ENCODE measurements at places on chromosomes 11 and 22. TPM values are rescaled to one million over a fixed set of nuclear protein-coding genes. Genes with fewer than 3 reads are reported as not detected.

DNA sequence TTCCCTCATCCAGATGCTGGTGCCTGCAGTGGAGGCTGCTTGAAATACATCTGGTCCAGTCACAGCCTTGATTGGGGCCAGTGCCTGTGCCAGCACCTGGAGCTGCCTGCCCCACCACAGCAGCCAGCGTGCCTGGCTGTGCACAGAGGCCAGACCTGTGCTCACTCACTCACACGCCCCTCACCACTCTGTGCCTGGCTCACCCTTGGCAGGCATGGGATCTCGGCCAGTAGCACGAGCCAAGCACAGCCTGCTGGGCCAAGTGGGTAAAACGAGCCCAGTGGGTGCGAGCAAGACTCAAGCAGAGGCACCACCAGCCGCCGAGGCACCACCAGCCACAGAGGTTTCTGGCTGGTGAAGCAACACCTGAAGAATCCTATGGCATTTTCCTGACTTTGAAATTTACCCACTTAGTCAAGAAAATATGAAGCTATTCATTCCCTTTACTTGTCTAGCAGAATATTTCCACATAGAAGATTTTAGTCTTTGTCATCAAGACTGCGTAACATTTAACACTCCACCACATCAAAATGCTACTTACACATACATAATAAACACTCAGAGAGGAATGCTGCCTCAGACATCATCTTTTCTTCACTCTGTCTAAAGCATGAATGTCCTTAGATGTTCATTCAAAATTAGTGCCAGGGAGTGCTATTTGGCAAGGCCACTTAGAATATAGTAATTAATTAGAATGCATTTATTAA, 424.3 kb upstream of the FAT3 start:
- no peak overlapping the region for H3K27ac ChIP-seq
- no peak for DNase-seq
- H3K27me3 ChIP-seq: no peaks in the 10 kb centered on the region
- no peaks in the 10 kb centered on the region for H3K36me3 ChIP-seq

DNA sequence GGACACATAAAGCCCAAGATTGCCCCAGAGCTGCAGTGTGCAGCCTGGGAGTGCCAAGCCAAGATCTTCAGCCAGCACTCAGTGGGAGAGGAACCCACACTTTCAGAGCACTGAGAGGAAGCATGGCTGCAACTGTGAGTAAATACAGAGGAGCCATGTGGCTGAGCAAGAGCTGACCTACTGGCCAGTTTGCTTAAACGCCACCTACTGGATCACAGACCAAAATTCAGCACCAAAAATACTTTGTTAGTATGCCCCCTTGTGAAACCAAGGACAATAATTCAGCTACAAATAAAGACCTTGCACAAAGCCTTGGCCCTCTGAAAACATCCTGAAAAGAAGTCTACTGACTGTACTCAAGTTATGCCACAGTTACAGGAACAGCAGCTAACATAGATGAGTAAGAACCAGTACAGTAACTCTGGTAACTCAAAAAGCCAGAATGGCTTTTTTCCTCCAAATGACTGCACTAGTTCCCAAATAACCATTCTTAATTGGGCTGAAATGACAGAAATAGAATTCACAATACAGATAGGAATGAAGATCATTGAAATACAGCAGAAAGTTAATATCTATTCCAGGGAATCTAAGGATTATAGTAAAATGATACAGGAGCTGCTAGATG, 10.1 kb upstream of the OR4A15 start:
- no peaks in the 10 kb centered on the region for H3K36me3 ChIP-seq
- no peaks in the 10 kb centered on the region for H3K4me1 ChIP-seq
- no peaks in the 10 kb centered on the region for H3K27me3 ChIP-seq
- DNase-seq: no peak
- H3K4me3 ChIP-seq: no peak overlapping the region
- no peak overlapping the region for H3K27ac ChIP-seq

DNA sequence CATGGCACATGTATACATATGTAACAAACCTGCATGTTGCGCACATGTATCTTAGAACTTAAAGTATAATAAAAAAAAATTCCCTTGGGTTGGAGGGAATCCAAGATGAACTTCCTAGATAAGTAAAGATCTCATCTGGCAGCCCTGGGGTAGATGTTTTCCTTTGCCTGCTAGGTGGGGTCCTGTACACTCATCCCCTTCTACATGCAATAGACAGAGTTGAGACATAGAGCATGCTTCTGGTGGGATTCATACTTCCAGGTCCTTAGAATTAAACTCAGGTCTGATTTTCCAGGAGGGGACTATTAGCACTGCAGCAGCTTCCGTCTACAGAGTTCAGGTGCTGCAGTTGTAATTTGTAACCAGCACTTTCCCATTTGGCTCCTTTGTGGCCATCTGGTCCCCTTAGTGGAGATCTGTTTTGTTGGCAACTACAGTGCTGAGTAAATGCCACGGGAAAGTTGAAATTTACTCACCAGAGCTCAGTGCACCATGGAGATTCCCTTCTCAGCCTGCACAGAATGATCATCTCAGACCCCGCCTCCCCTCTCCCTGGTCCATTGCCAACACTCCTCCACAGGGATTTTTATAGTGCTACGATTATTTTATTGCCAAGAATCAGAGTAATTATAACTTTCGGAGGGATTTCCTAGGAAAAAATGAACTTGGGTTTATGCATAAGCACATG, 220.1 kb upstream of the E2F8 start:
- DNase-seq: no peak
- H3K4me3 ChIP-seq: no peak overlapping the region
- H3K27me3 ChIP-seq: no peaks in the 10 kb centered on the region
- H3K36me3 ChIP-seq: no peaks in the 10 kb centered on the region
- H3K4me1 ChIP-seq: no peaks in the 10 kb centered on the region

The ARHGAP42 gene
- polyA plus RNA-seq: 64.8 TPM

GRCh38 chr11:10378362-10378761, 73.5 kb downstream of the ADM start:
- H3K36me3 ChIP-seq: no peaks in the 10 kb centered on the region
- DNase-seq: no peak
- H3K27me3 ChIP-seq: no peaks in the 10 kb centered on the region
- H3K4me1 ChIP-seq: no peaks in the 10 kb centered on the region
- H3K4me3 ChIP-seq: no peak overlapping the region
- H3K27ac ChIP-seq: no peak overlapping the region

The BDNF gene
- polyA plus RNA-seq: 0.37 TPM

- no peaks in the 10 kb centered on the region for H3K4me1 ChIP-seq
- H3K27ac ChIP-seq: no peak overlapping the region
- peaks cover 6% of the 10 kb centered on the region for H3K27me3 ChIP-seq
- no peaks in the 10 kb centered on the region for H3K36me3 ChIP-seq
Measured at GRCh38 chr22:39592081-39593065, 21.8 kb downstream of the CACNA1I start.

The MAJIN gene
- polyA plus RNA-seq: not detected

GRCh38 chr22:20748082-20748481, 25.8 kb upstream of the SERPIND1 start:
- H3K27me3 ChIP-seq: no peaks in the 10 kb centered on the region
- peaks cover 27% of the 10 kb centered on the region for H3K4me1 ChIP-seq
- peak overlapping the region; percentile 98 for H3K27ac ChIP-seq

- no peak overlapping the region for H3K4me3 ChIP-seq
- no peaks in the 10 kb centered on the region for H3K27me3 ChIP-seq
- no peak for DNase-seq
- no peaks in the 10 kb centered on the region for H3K36me3 ChIP-seq
Measured at GRCh38 chr11:118868659-118869058, 15.0 kb upstream of the CXCR5 start.

The IGF2 gene
- 155 TPM for polyA plus RNA-seq

- no peak overlapping the region for H3K4me3 ChIP-seq
- no peaks in the 10 kb centered on the region for H3K27me3 ChIP-seq
- no peaks in the 10 kb centered on the region for H3K4me1 ChIP-seq
Measured at GRCh38 chr11:78905756-78906155, 331.1 kb upstream of the NARS2 start.

The NRGN gene
- 1.1 TPM for polyA plus RNA-seq

DNA sequence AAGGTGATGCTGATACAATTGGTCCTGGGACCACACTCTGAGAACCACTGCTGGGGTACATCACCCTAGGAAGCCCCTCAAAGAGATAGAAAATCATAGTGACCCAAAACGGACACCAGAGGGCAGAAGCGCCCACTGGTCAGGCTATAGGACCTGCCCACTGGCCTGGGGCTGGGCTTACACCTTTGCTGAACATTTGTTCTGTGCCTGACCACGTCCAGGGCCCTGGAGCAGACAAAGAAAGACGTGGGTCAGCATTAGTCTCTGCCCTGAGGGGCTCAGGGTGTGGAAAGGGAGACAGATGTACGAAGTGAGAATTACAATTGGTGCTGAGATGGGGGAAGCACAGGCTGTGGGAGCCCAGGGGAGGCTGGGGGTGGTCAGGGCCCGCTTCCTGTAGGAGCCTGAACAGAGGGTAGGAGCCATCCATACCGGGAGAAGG, 14.4 kb upstream of the SERPINH1 start:
- H3K27me3 ChIP-seq: no peaks in the 10 kb centered on the region
- H3K4me1 ChIP-seq: peaks cover 6% of the 10 kb centered on the region

GRCh38 chr11:110479108-110480101, 49.7 kb downstream of the FDX1 start:
- H3K4me1 ChIP-seq: no peaks in the 10 kb centered on the region
- H3K4me3 ChIP-seq: no peak overlapping the region
- DNase-seq: peak; percentile 20
- H3K27me3 ChIP-seq: no peaks in the 10 kb centered on the region
- H3K27ac ChIP-seq: no peak overlapping the region

The SOX6 gene
- polyA plus RNA-seq: 7.0 TPM

- no peak overlapping the region for H3K4me3 ChIP-seq
- H3K4me1 ChIP-seq: peaks cover 35% of the 10 kb centered on the region
- no peaks in the 10 kb centered on the region for H3K27me3 ChIP-seq
- no peak for DNase-seq
- H3K36me3 ChIP-seq: peaks cover 7% of the 10 kb centered on the region
Measured at GRCh38 chr11:65430406-65431217, 8.0 kb downstream of the NEAT1 start.

The MUC2 gene
- polyA plus RNA-seq: not detected

The MN1 gene
- polyA plus RNA-seq: 7.8 TPM

DNA sequence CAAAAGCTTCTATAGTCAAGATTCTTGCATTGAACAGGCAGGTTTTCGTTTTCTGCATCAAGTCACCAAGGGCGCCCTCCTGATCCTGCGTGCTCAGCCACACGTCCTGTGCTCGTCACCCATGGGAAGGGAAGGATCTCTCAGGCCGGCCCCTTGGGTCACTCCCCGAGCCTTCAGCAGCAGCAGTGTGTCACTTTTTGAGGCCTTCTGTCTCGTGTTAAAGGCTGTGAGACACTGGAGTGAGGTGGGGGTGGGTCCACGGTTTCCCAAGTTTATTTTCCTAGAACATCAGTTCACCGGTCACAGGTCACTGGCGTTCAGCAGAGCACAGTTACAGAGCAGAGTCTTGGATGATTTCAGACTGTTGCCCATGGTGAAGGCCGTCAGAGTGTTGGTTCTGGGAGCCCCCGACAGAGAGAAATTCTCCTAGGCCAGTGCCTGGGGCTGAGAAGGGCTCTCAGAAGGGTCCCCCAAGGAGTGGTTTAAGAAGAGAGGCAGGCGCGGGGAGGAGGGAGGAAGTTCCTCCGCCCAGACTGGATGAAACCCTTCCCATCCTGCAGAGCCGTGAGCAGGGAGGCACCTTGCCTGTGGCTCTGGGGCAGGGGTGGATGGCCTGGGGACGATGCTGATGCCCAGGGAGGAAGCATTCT, 13.5 kb upstream of the ADORA2A start:
- no peak overlapping the region for H3K4me3 ChIP-seq
- H3K4me1 ChIP-seq: no peaks in the 10 kb centered on the region
- H3K36me3 ChIP-seq: peaks cover 27% of the 10 kb centered on the region
- H3K27me3 ChIP-seq: no peaks in the 10 kb centered on the region
- no peak for DNase-seq
- H3K27ac ChIP-seq: peak overlapping the region; percentile 34

The CCDC15 gene
- polyA plus RNA-seq: 2.2 TPM

DNA sequence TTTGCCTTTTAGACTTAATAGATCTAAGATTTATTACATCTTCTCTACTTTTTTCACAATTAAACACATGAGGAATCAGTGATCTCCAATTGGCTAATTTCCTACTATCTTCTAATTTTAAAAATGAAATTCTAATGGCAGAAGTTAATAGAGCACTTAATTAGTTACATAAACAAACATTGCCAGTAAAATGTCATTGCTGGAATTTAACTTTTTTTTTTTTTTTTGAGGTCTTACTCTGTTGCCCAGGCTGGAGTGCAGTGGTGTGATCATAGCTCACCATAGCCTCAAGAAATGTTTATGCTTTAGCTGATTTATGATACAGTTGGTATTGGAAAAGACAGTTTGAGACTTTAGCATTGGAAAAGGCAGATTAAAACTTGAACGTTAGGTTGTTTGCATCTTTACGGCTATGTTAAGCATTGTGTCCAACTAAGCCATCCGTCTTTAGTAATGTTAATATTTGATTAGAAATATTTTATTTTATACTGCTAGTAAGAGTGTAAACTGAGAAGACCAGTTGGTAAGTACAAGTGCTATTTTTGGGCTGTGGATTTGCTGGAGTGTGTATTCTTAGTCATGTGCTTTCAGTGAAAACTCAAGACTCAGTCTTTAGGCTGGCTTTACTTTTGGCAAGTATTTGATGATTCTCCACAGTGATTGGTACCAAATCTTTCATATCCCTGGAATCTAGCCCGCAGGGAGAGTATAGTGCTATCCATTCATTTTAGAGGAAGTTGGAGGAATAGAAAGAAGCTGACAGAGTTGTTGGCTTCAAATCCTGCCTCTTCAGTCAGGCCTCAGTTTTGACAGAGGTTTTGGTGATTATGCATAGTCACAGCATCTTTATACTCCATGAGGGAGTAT, 4.5 kb downstream of the ANO5 start:
- no peak overlapping the region for H3K4me3 ChIP-seq
- H3K4me1 ChIP-seq: peaks cover 15% of the 10 kb centered on the region
- H3K27ac ChIP-seq: peak overlapping the region; percentile 19
- DNase-seq: no peak

DNA sequence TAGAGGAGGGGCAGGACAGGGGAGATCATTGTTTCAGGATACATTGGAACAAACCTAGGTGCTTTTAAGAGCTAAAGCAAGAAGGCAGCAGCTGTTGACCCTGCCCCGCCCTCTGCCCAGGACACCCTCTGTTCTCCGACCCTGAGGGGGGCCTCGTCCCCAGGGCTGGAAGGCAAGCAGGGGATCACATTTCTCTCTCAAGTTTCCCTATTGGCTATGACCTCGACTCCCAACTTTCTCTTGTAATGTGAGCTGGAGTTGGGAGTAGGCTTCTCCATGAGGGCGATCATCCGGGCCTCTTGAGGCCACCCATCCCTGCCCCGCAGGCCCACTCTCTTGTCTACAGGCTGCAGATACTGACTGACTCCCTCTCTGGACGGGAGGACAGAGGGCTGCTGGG, 37.7 kb downstream of the DSCAML1 start:
- no peaks in the 10 kb centered on the region for H3K27me3 ChIP-seq
- no peak for DNase-seq
- H3K36me3 ChIP-seq: no peaks in the 10 kb centered on the region
- peaks cover 3% of the 10 kb centered on the region for H3K4me1 ChIP-seq

The INCENP gene
- polyA plus RNA-seq: 5.2 TPM
